Fibroblast of lung (primary cell): ENCODE measurements at places on chromosomes 2 and 18. TPM values are rescaled to one million over a fixed set of nuclear protein-coding genes. Genes with fewer than 3 reads are reported as not detected.

The ALLC gene
- not detected in 2 replicates for polyA plus RNA-seq

The EPB41L3 gene
- 3.1 and 34.0 TPM in 2 replicates for polyA plus RNA-seq

The ST6GAL2 gene
- not detected in 2 replicates for polyA plus RNA-seq

The GPR39 gene
- 1.00 and 2.3 TPM in 2 replicates for polyA plus RNA-seq

The MAP3K19 gene
- not detected in 2 replicates for polyA plus RNA-seq

The PRKRA gene
- polyA plus RNA-seq: 46.3 and 54.6 TPM in 2 replicates

The SP110 gene
- polyA plus RNA-seq: 12.7 and 15.9 TPM in 2 replicates

The SPP2 gene
- polyA plus RNA-seq: not detected in 2 replicates

The C1GALT1C1L gene
- 0.82 and 1.9 TPM in 2 replicates for polyA plus RNA-seq

The CCDC74B gene
- polyA plus RNA-seq: 1.8 and 2.1 TPM in 2 replicates

The TPO gene
- not detected in 2 replicates for polyA plus RNA-seq

The IL36B gene
- not detected in 2 replicates for polyA plus RNA-seq

The ACP1 gene
- polyA plus RNA-seq: 120 and 124 TPM in 2 replicates

The SIGLEC15 gene
- polyA plus RNA-seq: 0.19 and 0.99 TPM in 2 replicates

The OLA1 gene
- polyA plus RNA-seq: 91.4 and 122 TPM in 2 replicates

The GULP1 gene
- polyA plus RNA-seq: 43.5 and 53.1 TPM in 2 replicates

The SERPINB13 gene
- polyA plus RNA-seq: not detected in 2 replicates

The PROKR1 gene
- not detected in 2 replicates for polyA plus RNA-seq

The LRPPRC gene
- 49.9 and 54.6 TPM in 2 replicates for polyA plus RNA-seq

The SULT1C2 gene
- not detected in 2 replicates for polyA plus RNA-seq

The XIRP2 gene
- polyA plus RNA-seq: 0.20 and 1.1 TPM in 2 replicates

The ECEL1 gene
- not detected in 2 replicates for polyA plus RNA-seq

The C1QL2 gene
- polyA plus RNA-seq: not detected in 2 replicates

The SCYGR4 gene
- not detected in 2 replicates for polyA plus RNA-seq

The OSR1 gene
- 11.3 and 14.7 TPM in 2 replicates for polyA plus RNA-seq

The KIF3C gene
- 8.3 and 9.7 TPM in 2 replicates for polyA plus RNA-seq

The DTNA gene
- 26.9 and 49.8 TPM in 2 replicates for polyA plus RNA-seq

The ZNF892 gene
- polyA plus RNA-seq: 1.1 and 1.4 TPM in 2 replicates

The CHRND gene
- not detected in 2 replicates for polyA plus RNA-seq

The PLGLB2 gene
- polyA plus RNA-seq: 1.1 and 1.9 TPM in 2 replicates

The UGT1A5 gene
- not detected in 2 replicates for polyA plus RNA-seq

The ABCG8 gene
- not detected in 2 replicates for polyA plus RNA-seq
